Mesenteric fat pad (tissue), 1 donor: ENCODE measurements at places on chromosomes 4 and X. TPM values are rescaled to one million over a fixed set of nuclear protein-coding genes. Genes with fewer than 3 reads are reported as not detected.

Gene LDB2
- total RNA-seq, result 53.2 TPM

Gene ARHGAP24
- 48.6 TPM for total RNA-seq

Gene SMPX
- total RNA-seq, result not detected

Gene INTS6L
- total RNA-seq, result 3.8 TPM

Gene MAPK10
- total RNA-seq, result 38.9 TPM

Gene RTL3
- not detected for total RNA-seq

Gene OCIAD2
- 4.5 TPM for total RNA-seq

Gene SLC26A1
- total RNA-seq, result 0.22 TPM

Gene AASDH
- 7.7 TPM for total RNA-seq

Gene PRKG2
- 0.19 TPM for total RNA-seq

Gene FHDC1
- total RNA-seq, result 1.2 TPM

Gene SH3BP2
- 63.9 TPM for total RNA-seq

Gene NKX3-2
- total RNA-seq, result 1.3 TPM

Gene DNAAF6
- not detected for total RNA-seq

Gene GSX2
- not detected for total RNA-seq

Gene TCEAL7
- total RNA-seq, result 2.4 TPM
